ENCODE measurements at places on chromosomes 1 and 21.

- DNase-seq: no peak
Measured at GRCh38 chr1:17690906-17691634, 64.1 kb upstream of the ACTL8 start.

GRCh38 chr1:157948312-157949073 lies 45.0 kb upstream of the KIRREL1 start:
- DNase-seq: no peak

DNA sequence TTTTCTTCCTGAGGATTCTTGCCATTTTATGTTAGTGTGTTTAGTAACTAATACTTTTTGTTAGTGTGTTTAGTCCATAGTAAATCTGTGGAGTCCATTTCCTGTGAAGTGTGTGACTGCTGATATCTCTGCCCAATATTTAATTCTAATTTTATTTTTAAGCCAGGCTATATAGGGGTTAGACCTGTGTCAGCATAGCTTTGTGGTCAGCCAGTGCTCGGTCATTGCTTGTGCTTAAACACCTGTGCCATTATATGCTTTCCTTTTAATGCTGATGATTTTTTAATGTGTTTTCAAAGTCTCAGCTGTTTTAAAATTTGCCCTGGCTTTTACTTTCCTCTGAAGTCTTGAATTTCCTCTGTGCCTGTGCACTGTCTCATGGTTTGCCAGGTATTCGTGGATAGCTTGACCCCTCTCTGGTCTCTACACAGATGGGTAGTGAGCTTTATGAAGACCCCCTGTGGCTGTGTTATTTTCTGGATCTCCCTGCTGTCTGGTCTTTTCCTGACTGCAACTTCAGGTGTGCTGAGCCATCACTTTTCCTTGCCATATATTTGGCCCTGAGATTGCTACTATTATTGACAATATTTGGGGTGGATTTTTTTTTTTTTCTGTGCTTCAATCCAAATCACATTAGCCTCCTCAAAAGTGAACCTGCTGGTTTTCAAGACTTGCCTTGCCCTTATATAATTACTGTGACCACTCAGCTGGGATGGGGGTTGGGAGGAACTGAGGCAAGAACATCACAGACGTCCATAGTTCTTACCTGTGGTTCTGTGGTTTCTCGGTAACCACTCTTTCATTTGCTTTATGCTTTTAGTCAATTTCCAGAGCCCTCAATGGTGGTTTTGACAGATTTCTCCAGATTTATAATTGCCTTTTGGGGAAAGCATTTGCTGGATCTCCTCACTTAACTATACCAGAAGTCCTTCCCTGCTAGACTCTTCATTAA lies 59.6 kb downstream of the RPS6KC1 start:
- no peak for DNase-seq

- no peak for DNase-seq
Measured at GRCh38 chr21:29639366-29640079, 300.3 kb downstream of the GRIK1 start.

GRCh38 chr1:92583821-92584760 lies 97.4 kb upstream of the GFI1 start:
- no peak for DNase-seq

- DNase-seq: no peak
Measured at GRCh38 chr1:107590900-107591622, 373.9 kb downstream of the VAV3 start.

DNA sequence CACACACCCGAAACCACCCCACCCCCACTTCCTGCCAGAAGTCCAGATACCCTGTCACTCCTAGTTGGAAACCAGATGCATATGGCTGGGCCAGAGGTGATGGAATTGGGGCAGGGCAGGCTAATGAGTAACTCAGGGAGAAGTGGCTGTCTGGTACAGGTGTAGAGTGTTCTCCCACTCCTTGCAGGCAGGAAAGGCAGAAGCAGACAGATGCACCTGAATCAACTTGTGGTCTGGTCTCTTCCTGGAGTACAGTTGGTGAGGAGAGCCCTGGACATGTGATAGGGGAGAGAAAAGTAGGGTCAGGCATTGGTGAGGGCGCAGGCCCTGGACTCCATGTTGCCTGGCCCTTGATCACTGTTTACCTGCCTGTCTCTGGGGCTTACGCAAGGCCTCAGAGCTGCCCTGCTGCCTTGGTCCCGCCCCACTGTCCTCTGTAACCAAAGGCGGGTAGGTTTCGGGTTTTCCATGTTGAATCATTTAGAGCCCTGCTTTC lies 2.5 kb downstream of the CGN start:
- no peak for DNase-seq

- no peak for DNase-seq
Measured at GRCh38 chr1:111236379-111236778, 8.9 kb downstream of the CHI3L2 start.

Data from NCI-H774 (cell line).